ENCODE measurements at places on chromosomes 3 and 15. TPM values are rescaled to one million over a fixed set of nuclear protein-coding genes. Genes with fewer than 3 reads are reported as not detected.
A peak's percentile ranks its signal among the peaks of the same experiment; 100 is the strongest.

GRCh38 chr15:95957861-95958260 lies 372.6 kb upstream of the NR2F2 start:
- no peak for DNase-seq

DNA sequence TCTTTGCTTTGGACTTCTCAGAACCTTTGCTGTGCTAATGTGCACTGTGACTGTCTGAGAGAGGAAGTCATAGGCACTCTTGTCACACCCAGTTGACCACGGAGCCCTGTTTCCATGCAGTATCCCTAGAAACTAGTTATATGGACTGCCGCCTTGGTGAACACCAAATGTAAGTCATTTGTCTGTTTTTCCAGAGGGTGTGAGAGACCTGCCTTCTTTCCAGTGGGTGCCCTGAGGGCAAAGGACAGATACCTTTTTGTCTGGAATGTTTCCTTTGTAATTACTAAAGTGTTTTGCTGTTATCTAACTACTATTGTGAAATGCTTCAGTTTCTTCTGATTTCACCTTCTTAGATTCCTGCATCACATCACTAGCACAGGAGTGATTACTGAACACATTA lies 91.8 kb downstream of the LARS2 start:
- no peak for DNase-seq

DNA sequence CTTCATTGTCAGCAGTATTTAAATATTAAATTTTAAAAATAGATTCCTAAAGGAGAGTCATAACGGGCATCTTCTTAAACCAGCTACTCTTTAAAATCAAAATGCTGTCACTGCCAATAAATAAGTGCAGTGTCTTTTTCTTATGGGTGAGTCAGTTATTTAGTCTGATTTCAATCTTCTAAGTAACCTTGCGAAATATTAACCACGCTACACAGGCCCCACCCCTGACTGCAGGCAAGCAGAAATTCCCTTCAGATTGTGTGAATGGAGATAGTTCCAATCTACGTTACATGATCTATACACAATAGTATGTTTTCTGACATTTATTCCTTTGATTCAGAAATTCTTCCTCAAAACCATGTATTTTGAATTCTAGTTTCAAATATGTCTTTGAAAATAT lies 141.5 kb downstream of the GADL1 start:
- DNase-seq = peak; percentile 52

GRCh38 chr15:29348336-29348914 lies 78.8 kb upstream of the NSMCE3 start:
- no peak for DNase-seq

DNA sequence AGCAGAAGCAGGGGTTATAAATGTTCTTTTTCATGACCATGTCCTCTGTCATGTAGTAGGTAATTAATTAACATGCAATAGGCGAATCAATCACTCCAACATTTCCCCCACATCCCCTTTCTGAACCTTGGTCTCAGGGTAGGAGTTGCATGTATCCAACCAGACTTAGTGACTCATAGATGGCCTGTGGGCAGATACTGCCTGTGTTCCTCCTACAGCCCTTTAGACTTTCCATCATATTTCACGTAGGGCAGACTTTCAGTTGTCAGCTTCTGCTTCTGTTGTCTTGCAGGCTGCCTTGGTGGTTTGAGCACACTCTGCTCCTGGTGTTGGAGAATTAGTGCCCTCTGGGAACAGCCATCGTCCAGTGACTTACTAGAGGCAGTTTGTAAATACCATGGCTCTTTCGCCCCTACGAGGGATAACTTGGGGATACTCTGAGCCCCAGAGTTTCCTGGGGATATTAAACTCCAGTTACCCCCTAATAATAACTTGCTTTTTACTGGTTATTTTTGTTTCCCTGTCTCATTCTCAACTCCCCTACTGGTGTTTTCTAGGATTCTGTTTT lies 244.4 kb downstream of the EDEM1 start:
- DNase-seq = no peak

DNA sequence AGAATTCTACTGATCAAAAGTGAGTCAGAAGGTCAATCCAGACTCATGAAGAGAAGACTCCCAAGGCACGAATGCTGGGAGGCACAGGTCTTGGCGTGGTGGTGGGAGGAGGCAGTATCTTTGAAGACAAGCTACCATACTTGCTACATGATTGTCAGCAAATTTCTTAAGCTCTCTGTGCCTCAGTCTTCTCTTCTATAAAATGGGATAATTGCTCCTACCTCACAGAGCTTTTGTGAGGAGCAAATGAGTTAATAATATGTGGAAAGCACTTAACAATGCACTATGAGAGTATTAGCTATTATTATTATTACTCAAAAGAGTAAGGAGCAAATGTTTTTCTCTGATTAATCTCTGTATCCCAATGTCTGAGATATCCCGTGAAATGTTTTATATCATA lies 36.2 kb downstream of the EHD4 start:
- DNase-seq = no peak

GRCh38 chr15:74434263-74435136 lies 742 bp upstream of the SEMA7A start:
- no peak for DNase-seq

GRCh38 chr3:115323380-115323779 lies 176.3 kb upstream of the ZBTB20 start:
- no peak for DNase-seq

DNA sequence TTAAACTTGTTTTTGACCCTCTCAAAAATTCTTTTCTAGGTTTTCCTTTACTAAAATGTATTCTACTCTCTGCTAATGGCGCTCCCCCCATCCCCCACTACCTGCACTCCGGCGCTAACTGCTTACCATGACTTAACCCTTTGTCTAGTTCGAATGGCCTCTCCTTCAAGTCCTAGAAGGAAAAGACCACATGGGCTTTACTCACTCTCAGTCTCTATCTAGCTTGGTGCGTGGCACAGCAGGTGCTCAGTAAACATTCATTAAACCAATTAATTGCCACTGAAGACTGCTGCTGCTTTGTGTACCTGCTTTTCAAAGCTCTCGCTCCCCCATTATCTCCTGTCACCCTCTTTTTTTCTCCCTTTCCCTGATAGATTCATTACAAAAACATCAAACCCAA lies 457.7 kb upstream of the THRB start:
- no peak for DNase-seq

DNA sequence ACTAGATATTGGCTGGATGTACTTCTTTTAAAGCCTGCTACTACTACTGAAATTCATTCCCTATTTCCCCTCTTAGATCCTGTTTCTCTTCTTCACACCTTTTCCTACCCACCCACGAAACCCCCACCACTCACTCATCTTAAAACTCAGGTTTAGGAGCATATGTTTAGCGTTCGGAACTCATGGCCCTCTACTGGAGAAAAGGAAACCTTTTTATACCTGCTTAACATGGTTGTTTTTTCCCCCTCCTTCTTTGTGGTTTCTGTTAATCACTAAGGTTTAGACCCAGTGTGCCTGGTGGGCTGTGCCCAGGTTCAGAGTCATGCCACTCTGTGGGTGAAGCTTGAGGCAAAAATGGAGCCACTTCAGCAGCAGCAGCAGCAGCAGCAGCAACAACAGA lies 2.6 kb downstream of the ARID3B start:
- peak; percentile 23 for DNase-seq

DNA sequence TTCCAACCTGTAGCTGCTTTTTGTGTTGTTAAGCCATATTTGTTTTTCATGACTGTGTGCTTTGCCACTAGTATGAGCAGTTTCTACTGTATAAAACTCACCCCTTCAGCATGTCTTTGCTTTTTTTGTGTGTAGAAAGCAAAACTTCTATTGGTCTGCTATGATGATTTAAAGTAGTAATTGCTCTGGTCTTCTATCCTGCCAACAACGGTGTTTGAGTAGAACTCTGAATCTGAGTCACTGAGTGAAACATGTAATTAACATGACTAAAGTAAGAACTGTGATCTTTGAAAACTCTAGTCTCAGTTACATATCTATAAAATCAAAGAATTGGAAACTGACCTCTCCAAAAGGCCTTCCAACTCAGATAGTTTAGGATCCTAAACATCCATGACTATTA lies 133.6 kb downstream of the TPRG1 start:
- no peak for DNase-seq

DNA sequence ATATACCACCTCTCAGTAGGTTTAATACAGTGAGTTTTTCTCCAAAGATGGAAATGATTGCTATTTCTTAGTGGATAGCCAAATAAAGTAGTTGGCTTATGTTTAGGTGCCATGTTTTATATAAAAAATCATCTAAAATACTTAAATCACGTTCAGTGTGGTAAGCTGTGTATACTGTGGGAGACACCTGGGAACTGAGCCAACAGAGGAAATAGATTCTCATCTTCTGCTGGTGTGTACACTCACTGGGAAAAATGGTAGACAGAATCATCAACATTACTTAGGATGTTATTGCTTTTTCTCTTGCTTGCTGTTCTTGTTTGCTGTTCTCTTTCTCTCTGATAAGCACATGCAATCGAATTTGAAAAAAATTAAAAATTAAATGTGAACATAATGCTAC lies 112.6 kb upstream of the MB21D2 start:
- DNase-seq = no peak

DNA sequence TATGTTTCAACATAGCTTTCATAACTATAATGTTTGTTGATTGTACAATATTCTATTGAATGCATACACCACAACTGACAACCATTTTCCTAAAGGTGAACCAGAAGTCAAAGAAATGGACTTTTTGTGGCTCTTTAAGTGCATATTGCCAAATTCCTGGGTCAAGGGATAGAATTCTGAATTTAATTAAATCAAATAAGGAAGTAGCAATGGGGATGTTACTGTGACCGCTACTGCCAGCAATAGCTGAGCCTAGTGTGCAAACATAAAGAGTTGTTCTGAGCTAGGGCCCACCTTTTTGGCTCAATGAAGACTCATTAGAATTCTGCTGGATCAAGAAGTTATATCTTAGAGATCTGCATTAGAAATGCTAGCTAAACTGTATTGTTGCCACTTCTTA lies 17.3 kb upstream of the KBTBD8 start:
- no peak for DNase-seq

DNA sequence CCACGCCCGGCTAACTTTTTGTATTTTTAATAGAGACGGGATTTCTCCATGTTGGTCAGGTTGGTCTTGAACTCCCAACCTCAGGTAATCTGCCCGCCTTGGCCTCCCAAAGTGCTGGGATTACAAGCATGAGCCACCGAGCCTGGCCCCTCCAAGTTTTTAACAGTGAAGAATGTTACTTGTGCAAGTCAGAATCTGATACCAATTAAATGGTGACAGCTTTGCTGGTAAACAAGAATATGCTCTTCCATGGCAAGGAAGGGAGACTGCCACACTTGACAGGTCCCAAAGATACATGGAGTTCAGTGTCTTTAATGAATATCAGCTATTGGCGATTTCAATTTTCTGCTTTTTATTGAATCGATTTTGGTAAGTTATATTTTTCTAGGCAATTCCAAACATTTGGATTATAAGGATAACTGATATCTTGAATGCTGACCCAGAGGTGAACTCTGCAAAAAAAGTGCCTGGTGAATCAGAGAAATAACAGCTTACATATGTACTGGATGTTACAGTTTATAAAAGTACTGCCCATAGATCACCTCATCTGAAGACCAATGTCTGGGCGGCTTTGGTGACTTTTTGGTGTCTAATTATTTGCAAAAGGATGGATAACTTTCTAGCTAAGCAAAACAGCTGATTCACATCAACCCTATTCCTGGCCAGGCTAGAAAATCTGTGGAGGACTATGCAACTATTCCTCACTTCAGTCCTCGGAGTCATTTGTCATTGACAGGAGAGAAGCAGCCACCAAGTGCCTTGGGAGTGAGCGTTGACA lies 1.2 kb downstream of the PARP16 start:
- DNase-seq = no peak

- no peak for DNase-seq
Measured at GRCh38 chr15:57217778-57218598, 158.3 kb upstream of the CGNL1 start.

Gene SAMD7
- not detected for total RNA-seq

Gene PHLDB2
- 0.21 TPM for total RNA-seq
